ENCODE measurements at places on chromosomes 7 and 10.

- H3K4me3 ChIP-seq: no peak overlapping the region
- no peaks in the 10 kb centered on the region for H3K36me3 ChIP-seq
- DNase-seq: no peak
- no peaks in the 10 kb centered on the region for H3K27me3 ChIP-seq
- no peaks in the 10 kb centered on the region for H3K4me1 ChIP-seq
- H3K27ac ChIP-seq: no peak overlapping the region
These were observed 667.6 kb upstream of the CELF2 start for GRCh38 chr10:10350050-10350449.

- no peak overlapping the region for H3K4me3 ChIP-seq
- H3K27me3 ChIP-seq: no peaks in the 10 kb centered on the region
- no peak overlapping the region for H3K27ac ChIP-seq
- no peaks in the 10 kb centered on the region for H3K36me3 ChIP-seq
These were observed 6.6 kb upstream of the WDR91 start for GRCh38 chr7:135217645-135218509.

DNA sequence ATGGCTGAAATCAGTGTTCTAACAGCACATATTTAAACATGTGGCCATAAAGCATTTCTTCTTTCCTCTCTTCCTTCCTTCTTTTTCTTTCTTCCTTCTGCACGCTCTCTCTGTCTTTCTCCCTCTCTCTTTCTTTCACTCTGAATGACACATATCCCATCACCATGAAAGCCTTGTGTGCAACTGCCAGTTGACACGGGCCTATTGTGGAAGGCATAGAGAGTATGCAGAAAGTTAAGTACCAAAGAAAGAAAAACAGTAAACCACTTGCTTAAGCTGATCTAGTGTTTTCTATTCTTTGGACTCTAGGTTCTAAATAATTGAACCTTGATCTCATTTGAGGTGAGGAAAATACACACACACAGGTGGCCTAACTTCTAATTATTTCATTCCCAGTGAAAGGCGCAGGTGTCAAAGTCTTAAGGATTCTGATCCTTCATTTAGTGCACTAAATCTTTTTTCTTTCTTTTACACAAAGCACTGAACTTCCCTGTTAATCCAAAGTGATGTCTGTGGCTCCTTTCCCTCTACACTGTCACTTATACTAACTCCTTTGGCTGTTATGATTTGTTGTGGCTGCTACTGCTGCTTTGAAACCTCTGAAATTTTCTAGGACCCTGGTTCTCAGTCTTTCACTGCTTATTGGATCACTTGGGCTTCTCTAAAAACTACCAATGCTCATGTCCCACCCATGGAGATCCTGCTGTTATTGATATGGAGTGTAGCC is 17.7 kb downstream of the DKK1 start:
- H3K27ac ChIP-seq: no peak overlapping the region
- DNase-seq: no peak
- no peaks in the 10 kb centered on the region for H3K27me3 ChIP-seq

GRCh38 chr7:139482662-139483466 is 609 bp downstream of the KLRG2 start:
- H3K4me3 ChIP-seq: peak overlapping the region; percentile 17
- peaks cover 8% of the 10 kb centered on the region for H3K4me1 ChIP-seq
- H3K36me3 ChIP-seq: no peaks in the 10 kb centered on the region
- no peak overlapping the region for H3K27ac ChIP-seq
- H3K27me3 ChIP-seq: peaks cover 28% of the 10 kb centered on the region

- H3K4me3 ChIP-seq: no peak overlapping the region
- no peaks in the 10 kb centered on the region for H3K36me3 ChIP-seq
- H3K27me3 ChIP-seq: no peaks in the 10 kb centered on the region
- no peak overlapping the region for H3K27ac ChIP-seq
- DNase-seq: no peak
These were observed 590.2 kb downstream of the MAGI2 start for GRCh38 chr7:78863281-78863680.

DNA sequence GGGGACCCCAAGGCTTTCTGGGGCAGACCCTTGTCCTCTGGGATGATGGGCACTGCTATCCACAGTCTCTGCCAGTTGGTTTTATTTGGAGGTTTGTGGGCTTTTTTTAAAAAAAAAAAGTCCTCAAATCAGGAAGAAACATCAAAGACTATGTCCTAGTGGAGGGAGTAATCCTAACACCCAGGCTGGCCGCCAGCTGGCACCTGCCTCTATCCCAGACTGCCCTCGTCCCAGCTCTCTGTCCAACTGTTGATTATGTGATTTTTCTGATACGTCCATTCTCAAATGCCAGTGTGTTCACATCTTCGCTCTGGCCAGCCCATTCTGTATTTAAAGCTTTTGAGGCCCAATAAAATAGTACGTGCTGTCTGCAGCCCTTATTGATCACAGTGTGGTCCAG is 61.0 kb upstream of the LRRC4 start:
- no peak overlapping the region for H3K27ac ChIP-seq
- no peaks in the 10 kb centered on the region for H3K4me1 ChIP-seq
- no peak for DNase-seq
- no peaks in the 10 kb centered on the region for H3K27me3 ChIP-seq

DNA sequence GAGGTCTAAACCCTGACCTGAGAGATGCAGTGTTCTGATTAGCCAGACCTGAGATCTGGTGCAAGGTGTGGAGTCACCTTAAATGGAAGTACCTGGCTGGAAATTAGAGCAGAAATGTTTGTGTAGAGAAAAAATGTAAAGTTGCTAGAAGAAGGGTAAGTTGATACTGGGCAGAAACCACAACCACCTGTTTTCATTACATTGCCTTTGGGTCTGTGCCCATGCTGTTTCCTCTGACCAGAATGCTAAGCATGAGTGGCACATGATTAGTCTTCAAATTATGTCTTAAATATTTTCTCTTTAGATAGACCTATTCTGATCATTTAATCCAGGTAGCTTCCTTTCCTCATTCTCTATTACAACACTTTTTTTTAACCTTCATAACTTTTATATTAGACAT is 69.0 kb downstream of the CASD1 start:
- H3K27ac ChIP-seq: no peak overlapping the region
- no peaks in the 10 kb centered on the region for H3K27me3 ChIP-seq
- no peaks in the 10 kb centered on the region for H3K36me3 ChIP-seq
- H3K4me3 ChIP-seq: no peak overlapping the region
- no peak for DNase-seq

DNA sequence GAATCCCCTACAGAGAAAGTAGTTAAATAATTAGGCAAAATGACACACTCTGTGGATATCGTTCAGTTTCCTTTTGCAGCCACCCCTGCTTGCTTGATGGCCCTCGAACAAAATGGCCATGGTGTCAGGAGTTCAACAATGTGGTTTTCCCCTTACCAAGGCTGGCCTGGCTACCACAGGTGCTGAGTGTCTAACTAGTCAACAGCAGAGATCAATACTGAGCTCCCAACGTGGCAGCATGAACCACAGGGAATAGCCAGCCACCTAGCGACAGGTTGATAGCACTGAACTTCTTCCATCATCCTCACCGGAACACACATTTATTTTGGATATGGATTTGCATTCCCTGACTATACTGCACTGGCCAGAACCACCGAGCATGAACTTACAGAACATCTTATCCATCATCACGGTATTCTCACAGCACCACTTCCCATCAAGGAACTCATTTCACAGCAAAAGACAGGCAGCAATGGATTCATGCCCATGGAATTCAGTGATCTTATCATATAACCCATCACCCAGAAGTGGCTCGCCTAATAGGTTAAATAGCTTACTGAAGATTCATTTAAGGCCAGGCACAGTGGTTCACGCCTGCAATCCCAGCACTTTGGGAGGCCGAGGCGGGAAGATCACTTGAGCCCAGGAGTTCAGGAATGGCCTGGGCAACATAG is 6.3 kb downstream of the C10orf67 start:
- no peak overlapping the region for H3K4me3 ChIP-seq
- no peak for DNase-seq
- no peaks in the 10 kb centered on the region for H3K36me3 ChIP-seq
- H3K27ac ChIP-seq: no peak overlapping the region
- no peaks in the 10 kb centered on the region for H3K27me3 ChIP-seq

DNA sequence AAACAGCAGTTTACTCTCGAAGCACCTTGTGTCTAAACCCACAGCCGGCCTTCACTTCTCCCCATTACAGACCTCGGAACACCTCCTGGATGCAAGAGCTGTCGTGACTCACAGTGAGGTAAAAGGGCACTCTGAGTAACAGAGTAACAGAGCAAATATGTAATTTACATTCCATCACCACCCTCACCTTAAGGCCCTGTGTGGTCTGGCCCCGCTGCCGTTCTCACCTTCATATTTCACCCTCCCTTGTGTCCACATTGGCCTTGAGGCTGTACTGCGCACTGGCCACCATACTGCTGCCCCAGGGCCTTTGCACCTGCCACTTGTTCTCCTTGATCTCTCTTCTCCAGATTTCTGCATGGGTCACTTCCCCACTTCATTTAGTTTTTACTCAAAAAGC is 12.6 kb downstream of the FFAR4 start:
- no peak overlapping the region for H3K4me3 ChIP-seq
- H3K36me3 ChIP-seq: no peaks in the 10 kb centered on the region
- H3K27me3 ChIP-seq: no peaks in the 10 kb centered on the region
- DNase-seq: no peak

GRCh38 chr7:111368381-111369065 is 193.8 kb downstream of the IMMP2L start:
- H3K4me3 ChIP-seq: no peak overlapping the region
- H3K4me1 ChIP-seq: no peaks in the 10 kb centered on the region
- H3K36me3 ChIP-seq: no peaks in the 10 kb centered on the region
- no peaks in the 10 kb centered on the region for H3K27me3 ChIP-seq
- no peak overlapping the region for H3K27ac ChIP-seq

GRCh38 chr7:351256-351655 is 61.3 kb downstream of the FOXL3 start:
- no peak overlapping the region for H3K27ac ChIP-seq
- H3K27me3 ChIP-seq: peaks cover 3% of the 10 kb centered on the region
- no peaks in the 10 kb centered on the region for H3K36me3 ChIP-seq
- no peak for DNase-seq
- H3K4me1 ChIP-seq: no peaks in the 10 kb centered on the region

GRCh38 chr7:42128703-42129102 is 108.3 kb downstream of the GLI3 start:
- no peak overlapping the region for H3K27ac ChIP-seq
- H3K4me1 ChIP-seq: no peaks in the 10 kb centered on the region
- H3K4me3 ChIP-seq: no peak overlapping the region
- H3K36me3 ChIP-seq: no peaks in the 10 kb centered on the region

GRCh38 chr7:50953303-50953702 is 170.6 kb upstream of the GRB10 start:
- no peaks in the 10 kb centered on the region for H3K4me1 ChIP-seq
- no peak overlapping the region for H3K4me3 ChIP-seq
- H3K27me3 ChIP-seq: no peaks in the 10 kb centered on the region
- H3K36me3 ChIP-seq: no peaks in the 10 kb centered on the region
- DNase-seq: no peak

DNA sequence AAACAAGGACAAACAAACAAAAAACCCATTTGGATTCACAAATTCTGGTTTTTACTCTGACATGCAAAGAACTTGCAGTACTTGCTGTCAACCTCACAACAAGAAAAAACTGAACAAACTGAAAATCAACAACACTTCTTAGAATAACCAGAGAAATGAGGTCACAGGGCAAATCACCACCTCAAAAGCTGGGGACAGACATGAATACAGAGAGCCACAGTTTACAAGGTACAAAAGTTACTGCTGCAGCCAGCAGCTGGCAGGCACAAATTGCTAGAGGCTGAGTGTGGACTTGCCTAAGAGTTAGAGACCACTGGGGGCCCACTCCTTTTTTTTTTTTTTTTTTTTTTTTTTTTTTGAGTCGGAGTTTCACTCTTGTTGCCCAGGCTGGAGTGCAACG is 15.0 kb upstream of the RNF32 start:
- no peaks in the 10 kb centered on the region for H3K27me3 ChIP-seq
- H3K4me1 ChIP-seq: no peaks in the 10 kb centered on the region
- no peak overlapping the region for H3K27ac ChIP-seq
- H3K4me3 ChIP-seq: no peak overlapping the region
- H3K36me3 ChIP-seq: no peaks in the 10 kb centered on the region

DNA sequence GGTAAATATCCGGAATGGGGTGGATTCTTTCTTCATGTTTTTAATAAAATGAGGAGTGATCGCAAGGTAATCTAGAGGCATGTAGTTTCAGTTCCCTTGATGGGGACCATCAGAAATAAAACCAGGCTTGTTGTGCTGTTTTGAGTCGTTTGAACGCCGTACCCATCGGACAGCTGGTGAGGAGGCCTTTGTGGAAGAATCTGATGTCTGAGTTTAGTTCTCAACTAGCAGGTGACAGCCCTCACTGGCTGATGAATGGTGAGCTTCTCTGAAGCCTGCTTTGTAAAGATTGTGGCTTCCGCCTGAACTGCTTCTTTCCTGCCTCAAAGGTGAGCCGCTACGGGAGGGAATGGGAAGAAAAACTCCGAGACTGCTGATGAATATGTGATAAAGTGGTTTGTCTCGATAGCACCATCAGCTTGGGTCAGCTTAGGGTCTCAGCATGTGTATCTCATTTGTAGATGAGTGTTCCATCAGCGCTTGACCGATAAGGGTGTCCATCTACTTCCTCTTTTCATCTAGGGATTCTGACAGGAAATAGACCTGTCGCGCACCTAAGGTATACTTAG is 977 bp downstream of the TMEM248 start:
- DNase-seq: no peak
- H3K27ac ChIP-seq: peak overlapping the region; percentile 77
- H3K4me1 ChIP-seq: peaks cover 43% of the 10 kb centered on the region
- no peaks in the 10 kb centered on the region for H3K36me3 ChIP-seq

DNA sequence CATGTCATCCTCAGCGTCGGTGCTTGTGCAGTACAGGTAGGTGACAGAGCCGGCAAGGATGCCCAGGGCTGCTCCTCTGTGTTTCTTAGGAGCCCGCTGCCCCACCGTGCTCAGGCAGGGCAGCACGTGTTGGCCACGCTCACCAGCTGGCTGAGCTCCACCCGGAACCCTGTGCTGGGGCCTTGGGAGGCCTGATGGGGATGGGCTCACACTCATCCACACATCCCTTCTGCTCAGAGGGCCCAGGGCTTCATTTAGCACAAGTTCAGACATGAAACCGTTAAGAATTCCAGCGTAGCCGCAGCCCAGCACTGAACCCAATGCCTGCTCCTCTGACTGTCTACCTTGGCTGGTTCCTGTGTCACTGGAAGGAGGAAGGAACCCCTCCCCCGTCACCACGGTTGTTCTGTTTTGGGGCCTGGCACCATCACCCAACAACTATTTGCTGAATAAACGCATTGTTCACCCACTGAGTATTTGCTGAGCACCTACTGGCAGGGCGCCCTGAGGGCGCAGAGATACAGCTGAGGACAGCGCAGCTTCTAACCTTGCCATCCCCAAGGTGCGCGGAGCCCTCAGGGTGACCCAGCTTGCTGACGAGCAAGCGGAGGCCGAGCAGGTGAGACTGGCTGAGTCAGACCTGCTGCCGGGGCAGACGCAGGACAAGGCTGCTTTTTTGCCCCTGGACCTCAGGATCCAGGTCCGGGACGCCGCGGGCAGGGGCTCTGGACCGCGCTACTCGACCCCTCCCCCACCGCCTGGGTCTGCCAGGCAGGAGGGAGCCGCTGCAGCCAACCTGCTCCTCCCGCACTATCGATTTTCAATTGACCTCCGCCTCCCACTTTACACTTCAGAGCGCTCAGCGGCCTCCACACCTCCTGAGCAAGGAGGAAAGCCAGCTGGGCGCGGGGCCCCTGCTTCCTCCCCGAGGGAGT is 50.6 kb upstream of the RET start:
- no peaks in the 10 kb centered on the region for H3K36me3 ChIP-seq
- H3K27ac ChIP-seq: no peak overlapping the region
- H3K4me3 ChIP-seq: no peak overlapping the region
- no peak for DNase-seq

GRCh38 chr7:138226001-138226476 is 149.8 kb downstream of the AKR1D1 start:
- H3K27me3 ChIP-seq: no peaks in the 10 kb centered on the region
- H3K27ac ChIP-seq: no peak overlapping the region
- H3K4me3 ChIP-seq: no peak overlapping the region
- H3K36me3 ChIP-seq: no peaks in the 10 kb centered on the region
